Stimulated activated CD8-positive, alpha-beta memory T cell treated with anti-CD3 and anti-CD28 coated beads, Interleukin-4, amount 100 ng/mL, for 48 hours (primary cell): ENCODE measurements at places on chromosomes 5 and 9.

DNA sequence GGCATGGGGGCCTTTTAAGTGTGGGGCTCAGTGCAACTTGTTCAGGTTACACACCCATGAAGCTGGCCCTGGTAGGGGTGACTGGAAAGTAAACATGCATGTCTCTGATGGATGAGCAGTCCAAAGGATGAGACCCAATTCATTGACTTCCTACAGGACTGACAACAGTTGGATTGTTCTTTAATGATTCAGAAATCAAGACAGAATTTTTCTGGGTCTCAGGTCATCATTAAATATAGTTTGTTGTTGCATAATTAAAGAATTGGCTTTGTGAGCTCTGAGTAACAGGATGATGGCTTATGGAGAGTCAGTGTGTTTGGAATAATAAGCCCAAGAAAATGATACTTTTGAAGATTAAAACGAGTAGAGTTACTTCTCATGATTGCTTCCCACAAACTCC is 604.2 kb upstream of the CLINT1 start:
- DNase-seq = no peak

- no peak for DNase-seq
Measured at GRCh38 chr9:33133186-33133585, 34.0 kb downstream of the B4GALT1 start.

GRCh38 chr5:24777392-24777791 is 132.6 kb upstream of the CDH10 start:
- no peak for DNase-seq

GRCh38 chr9:93167838-93168237 is 16.1 kb upstream of the WNK2 start:
- DNase-seq = no peak

DNA sequence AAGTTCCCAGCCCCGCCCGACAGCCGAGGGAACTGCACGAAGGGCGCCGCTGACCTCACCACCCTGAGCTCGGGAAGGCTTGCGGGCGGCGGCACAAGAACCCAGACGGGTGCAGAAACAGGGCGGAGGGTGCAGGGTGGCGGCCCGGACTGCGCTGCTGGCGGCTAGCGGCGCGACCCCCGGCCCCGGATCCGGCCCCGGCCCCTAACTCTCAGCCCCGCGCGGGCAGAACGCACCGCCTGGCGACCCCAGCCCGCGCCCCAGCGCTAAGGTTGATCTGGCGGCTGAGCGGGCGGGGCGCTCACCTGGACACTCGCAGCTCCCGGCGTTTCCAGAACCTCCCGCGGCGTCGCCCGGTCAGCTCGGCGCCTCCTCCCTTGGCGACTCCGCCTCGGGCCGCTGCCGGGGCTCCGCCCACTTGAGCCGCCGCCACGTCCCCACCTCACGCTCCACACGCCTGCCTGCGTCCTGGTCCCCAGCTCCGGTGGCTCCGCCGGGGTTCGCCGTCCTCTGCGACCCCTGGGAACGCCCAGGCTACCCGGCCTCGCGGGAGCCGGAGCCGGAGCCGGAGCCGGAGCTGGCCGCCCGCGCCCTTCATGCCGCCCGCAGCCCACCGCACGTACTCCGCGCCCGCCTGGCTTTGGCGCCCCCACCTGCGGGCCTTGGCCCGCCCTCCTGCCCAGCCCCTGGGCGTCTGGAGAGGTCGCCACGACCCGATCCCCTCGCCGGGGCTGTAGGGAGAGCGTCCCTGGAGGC is at the start of gene P4HA2:
Gene P4HA2, minus strand, starts transcription at position 369 of the 756 bp plus-strand sequence. CDS start 9,227 bp downstream, outside the sequence.
- peak; percentile 74 for DNase-seq

- DNase-seq = no peak
Measured at GRCh38 chr5:109786206-109786855, 96.6 kb downstream of the MAN2A1 start.

DNA sequence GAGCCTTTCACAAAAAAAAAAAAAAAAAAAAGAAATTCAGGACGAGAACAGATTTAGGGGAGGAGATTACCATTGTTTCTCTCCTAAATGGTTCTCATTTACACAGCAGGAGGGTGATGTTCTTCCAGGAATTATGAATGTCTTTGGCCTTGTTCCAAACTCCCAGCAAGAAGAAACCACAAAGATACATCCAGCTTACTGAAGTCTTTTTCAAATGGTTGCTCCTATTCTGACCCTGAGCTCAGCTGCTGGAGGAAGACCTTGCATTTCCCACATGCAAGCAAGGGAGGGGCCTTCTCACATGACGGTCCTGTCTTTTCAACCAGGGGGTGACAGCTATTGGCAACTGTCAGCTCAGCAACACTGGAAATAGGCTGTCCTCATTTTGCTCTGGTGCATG is 203.0 kb upstream of the VLDLR start:
- no peak for DNase-seq

- no peak for DNase-seq
Measured at GRCh38 chr5:132451387-132451786, 39.2 kb downstream of the IRF1 start.

DNA sequence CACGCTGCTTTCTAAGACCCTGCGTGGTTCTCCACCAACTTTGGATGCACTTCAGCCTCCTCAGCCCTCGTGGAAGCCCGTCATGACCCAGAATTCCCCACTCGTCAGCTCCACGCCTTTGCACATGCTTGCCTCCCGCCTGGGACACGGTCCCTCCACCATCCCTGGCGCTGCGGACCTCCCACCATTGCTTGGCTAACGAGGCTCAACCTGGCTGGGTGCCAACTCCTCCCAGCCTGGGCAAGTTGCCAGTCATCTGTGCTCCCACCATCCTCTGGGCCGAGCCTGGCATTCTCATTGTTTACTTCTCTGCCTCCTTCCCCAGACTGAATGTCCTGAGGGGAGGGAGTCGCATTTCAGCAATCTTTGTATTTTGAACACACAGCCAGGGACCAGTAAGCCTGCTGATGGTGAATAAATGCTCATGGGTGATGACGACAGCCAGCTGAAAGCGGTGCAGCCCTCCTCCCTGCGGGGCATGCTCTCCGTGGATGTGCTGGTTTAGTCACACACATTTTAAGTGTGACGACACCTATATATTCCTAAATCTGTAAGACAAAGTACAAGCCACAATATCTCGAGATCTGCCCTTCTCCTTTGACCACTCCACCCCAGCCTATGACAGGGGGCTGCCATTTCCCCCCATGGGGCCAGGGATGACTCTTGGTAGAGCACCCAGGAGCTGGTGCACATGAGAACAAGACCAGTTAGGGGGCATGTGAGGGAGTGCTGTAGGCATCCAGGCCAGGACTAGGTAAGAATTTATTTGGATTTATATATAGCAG is 37.6 kb downstream of the ANKRD33B start:
- peak; percentile 25 for DNase-seq

DNA sequence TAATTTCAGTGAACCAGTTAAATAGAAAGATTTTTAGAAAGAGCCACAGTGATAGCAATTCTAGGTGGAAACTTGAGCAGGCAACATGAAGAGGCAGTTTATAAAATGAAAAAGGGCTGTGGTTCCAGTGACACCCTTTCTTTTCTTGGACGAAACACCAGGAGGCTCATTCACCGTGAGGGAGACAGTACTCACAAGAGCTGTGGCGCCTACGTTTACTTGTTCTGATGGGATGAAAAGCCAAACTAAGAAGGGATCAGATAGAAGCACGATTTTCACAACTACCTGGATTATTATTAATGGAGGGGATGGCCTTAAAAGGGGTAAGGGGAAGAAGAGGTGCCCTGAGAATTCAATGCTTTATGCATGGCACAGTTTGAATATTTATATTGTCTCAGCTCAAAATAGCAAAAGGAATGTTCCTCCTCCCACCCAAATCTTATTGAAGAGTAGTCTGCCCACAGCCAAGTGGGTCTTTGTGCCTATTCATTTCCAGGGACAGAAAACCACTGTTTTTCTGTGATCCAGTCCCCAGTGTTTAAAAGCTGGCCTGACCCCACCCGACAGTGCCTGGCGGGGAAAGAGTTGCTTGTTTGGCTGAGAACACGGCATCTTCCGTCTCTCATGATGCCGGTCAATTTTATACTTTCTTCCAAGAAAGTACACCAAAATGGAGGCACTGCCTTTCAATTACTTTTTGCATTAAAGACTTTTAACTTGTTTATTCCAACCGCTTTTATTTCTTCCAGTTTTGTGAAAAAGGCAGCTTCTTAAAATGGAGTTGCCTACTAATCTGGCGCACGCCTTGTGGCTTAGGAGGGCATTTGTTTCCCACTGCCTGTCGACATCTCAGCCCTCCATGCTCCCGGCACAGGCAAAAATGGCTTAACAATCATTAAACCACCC is 51.9 kb downstream of the HABP4 start:
- no peak for DNase-seq

DNA sequence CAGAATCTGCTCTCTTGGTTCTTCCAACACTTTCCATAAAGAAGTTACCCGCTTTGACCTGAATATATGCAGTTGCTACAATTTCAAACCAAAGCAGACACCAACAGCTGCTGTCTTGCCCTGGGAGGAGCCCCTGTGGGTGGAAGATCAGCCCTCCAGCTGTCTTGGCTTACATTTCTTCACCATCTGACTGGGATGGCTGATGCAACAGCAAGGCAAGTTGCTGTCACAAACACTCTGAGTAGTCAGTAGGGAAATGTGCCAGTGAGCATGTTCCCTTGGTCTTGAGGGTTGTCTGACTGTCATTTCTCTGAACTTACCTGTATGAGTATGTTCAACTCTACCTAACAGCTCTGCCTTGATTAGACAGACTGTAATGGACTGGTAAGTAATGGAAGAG is 152.9 kb downstream of the SGCD start:
- DNase-seq = peak; percentile 31

- DNase-seq = no peak
Measured at GRCh38 chr9:110156902-110157301, 51.1 kb downstream of the C9orf152 start.

- no peak for DNase-seq
Measured at GRCh38 chr9:89375191-89375760, 57.0 kb downstream of the SECISBP2 start.

GRCh38 chr5:77871946-77872345 is 95.8 kb upstream of the TBCA start:
- no peak for DNase-seq

DNA sequence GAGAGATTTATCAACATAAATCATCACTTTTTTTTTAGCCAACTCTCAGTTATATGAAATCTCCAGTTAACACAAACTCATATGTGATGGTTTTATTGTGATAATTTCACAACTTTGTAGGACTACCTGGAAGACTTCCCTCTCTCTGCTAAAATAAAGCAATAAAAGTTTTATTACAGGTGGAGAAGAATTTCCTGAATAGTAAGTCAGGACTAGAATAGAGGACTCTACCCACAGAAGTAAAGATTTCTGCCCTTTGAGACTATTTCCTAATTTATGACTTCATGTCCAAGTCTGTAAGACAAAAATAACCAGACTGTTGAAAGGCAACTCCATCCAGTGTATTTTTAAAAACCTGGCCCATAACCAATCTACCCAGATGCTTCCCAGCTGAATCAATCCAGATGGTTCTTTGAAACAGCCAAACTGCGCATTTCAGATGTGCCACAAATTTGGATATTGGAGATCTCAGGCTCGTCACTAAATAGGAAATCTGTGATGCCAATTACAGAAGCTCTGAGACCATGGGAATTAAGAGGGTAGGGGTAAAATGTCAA is 234.0 kb upstream of the NMUR2 start:
- DNase-seq = no peak

- no peak for DNase-seq
Measured at GRCh38 chr5:147046281-147046680, 167.7 kb upstream of the PPP2R2B start.

- DNase-seq = peak; percentile 36
Measured at GRCh38 chr5:10631316-10631996, 67.6 kb downstream of the ANKRD33B start.

- peak; percentile 68 for DNase-seq
Measured at GRCh38 chr5:141637123-141637766, 448 bp downstream of the RELL2 start.

DNA sequence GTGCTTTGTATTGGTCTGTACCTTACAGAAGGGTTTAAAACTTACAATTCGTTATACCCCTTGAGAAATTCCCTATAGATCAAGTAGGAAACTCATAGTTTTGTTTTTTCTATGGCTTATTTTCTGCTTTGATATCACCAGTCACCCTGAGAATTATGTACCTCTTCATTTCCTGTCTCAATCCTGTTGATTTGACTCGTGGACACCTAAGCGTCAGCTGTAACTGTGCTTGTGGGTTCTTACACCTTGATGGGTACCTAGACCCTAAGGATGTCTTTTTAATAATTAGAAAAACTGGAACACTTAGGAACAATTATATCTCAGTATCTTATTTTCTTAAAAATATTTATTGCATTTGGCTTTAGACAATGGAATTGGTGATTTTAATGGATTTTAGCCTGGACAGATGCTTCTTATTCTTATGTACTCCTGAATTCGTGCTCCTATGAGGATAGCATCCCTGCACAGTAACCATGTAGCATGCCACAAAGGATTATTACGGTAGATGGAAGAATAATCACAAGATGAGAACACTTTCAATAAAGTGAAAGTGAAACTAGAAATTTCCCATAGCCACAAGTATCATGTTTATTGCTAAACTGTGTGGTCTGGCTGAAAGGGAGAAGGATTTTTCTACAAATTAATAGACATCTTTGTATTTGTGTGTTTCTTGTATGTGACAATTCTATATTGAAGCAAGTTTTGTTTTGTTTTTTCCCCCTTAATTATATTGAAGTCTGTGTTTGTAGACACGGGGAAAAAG is 1920.3 kb upstream of the WWC1 start:
- DNase-seq = no peak

- no peak for DNase-seq
Measured at GRCh38 chr9:37923118-37923795, 19.3 kb upstream of the SLC25A51 start.

DNA sequence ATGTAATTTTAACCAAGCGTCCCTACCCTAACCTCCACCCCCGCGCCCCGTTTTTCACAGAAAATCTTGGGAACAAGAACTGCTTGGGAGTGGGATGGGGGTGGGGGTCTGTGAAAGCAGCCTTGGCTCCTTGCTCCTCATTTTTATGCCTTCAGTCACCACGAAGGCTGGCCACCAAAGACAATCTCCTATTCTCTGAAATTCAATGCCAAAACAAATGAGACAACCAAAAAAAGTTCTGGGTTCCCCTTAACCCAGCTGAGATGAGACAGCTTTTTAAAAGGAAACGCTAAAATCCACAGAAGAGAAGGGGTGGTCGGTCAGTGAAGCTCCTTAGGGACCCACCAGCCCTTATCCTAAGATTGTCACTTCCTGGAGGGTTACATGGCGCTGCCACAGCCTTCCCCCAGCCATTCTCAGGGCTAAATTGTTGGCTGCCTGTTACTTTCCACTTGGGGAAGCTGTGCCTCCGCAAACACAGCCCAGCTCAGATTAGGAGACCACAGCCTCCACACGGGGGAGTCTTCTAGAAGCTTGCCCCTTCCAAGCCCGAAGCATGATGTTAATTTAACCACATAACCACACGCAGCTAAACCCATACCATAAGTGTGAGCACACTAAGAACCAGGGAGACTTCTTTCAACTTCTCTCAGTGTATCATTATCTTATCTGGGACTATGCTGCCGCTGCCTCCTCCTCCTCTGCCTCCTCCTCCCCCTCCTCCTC is 136.3 kb downstream of the FOXD1 start:
- DNase-seq = no peak
